ENCODE measurements at places on chromosomes 7 and 10.

- no peak for DNase-seq
Observed at GRCh38 chr10:35219891-35220890, 93.5 kb downstream of the CREM start.

GRCh38 chr10:30284865-30285594, 64.0 kb downstream of the MTPAP start:
- no peak for DNase-seq

DNA sequence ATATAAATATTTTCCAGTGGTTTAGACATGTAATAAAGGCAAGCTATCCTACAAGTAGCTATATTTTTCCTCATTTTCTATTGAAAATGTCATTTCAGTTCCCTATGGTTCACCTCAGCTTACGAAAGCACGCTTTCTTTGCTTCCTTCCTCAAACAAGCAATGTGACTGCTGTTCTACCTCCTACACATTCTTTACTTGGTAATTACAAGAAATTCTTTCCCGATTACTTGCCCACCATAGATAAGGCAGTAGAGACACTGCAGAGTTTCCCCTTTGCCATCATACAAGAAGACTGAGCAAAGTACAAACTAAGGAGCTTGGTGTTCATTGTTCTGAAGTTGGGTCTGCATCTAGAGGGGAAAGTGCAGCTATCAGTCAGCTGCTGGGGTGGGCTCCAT, 249.4 kb downstream of the CRPPA start:
- DNase-seq = no peak

DNA sequence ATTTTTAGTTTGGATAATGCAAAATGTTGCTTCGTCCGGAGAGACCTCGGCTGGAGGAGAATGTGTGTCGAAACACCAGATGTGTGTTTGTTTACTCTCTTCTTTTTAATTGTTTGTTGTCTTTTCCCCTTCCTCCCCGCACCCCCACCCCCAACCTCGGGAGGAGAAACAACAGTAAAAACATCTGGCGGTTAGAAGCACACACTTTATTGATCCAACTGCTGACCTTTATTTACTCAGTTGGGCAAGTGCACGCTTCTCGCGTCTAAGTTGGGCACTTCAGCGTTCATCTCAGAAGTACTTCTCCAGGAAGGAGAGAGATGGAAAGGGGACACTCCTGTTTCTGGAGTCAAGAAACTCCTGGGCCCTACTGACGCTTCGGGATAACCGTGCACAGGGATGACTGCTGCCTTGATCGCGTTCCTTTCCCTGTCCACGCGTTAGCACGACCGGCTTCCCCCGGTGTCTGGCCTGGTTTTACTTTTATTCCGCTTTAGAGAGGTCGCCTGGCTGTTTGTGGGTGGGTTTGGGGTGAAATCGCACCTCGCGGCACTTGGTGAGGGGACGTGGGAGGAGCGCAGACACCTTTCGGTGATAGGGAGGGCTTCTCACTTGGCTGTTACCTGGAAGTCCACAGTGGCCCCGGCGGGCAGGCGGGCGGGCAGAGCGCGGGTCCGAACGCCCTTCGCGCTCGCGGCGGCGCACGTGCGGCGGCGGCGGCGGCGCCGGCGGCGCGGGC, 168.3 kb upstream of the PPP1R3A start:
- no peak for DNase-seq

DNA sequence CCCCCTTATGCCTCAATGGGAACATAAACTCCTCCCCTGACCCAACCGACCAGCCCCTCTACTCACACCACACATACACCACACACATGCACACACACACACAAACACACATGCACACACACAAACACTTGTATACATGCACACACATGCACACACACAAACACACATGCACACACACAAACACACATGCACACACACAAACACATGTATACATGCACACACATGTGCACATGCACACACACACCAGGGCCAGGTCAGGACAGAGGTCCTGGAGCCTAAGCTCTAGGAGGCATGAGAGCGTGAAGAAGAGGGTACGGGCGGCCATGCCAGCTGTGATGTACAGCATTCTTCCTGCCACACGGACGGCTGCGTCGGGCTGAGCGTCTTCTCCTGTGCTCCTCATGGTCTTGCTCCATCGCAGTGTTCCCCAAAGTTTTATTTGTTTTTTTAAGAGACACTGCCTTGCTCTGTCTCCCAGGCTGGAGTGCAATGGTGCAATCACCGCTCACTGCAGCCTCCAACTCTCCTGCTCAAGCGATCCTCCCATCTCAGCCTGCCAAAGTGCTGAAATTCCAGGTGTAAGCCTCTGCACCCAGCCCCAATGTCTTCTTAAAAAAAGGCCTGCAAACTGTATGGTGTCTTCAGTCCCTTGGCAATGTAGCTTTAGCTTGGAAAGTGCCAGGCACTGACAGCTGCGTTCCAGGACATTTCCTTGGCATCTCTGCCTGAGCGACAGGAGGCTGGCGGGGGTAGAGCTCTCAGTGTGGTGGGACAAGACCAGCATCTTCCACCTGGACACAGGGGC, 38.8 kb upstream of the INPP5A start:
- no peak for DNase-seq

All from NCI-H1436 treated with DMSO at 0.1 percent for 48 hours (cell line).